SK-N-MC (cell line): ENCODE measurements at places on chromosomes 16 and 17.

GRCh38 chr16:50323335-50324011 is 45.3 kb downstream of the BRD7 start:
- DNase-seq, result no peak

DNA sequence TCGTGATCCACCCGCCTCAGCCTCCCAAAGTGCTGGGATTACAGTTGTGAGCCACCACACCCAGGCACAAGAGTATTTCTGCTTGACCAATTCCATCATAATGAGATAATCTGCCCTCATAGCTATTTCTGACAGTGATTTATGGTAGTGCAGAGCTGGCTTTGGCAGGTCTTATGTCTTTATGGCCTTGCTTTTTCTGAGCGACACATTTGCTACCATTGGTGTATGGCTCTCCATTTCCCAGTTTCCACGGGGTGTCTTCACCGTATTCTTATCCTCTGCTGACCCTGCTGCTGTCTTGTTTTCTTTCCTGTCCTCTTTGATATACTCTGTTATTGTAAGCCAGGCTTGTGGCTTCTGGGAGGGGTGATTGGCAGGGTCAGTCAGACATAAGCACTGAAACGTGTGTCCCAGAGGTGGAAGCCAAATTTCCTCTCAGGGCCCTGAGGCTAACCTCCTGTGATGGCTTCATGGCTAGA is 161.1 kb upstream of the TBX2 start:
- DNase-seq, result no peak

- DNase-seq, result no peak
Observed at GRCh38 chr16:65757064-65757463, 609.4 kb upstream of the CDH5 start.

DNA sequence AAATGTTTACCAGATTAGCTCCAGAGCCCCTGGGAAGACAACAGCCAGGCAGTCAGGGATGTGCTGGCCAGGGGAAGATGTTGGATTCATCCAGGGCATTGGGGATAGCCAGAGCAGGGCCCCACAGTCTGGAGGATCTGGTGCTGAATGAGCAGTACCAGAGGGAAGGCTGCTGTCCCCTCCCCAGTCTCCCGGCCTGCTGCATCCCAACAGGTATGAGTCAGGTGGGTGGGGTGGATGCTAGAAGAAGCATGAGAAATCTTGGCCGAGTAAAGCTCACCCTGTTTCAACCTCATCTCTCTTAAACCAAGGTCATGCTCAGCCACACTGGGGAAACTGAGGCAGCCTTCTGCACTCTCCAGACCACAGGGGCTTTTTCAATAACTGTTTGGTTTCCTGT is 71.9 kb upstream of the SEC14L1 start:
- DNase-seq, result no peak
